Activated CD8-positive, alpha-beta T cell treated with anti-CD3 and anti-CD28 coated beads, Interleukin-2, amount 10 ng/mL, durations not matched to agents 7 days and 5 days (primary cell): ENCODE measurements at places on chromosomes 4 and X. TPM values are rescaled to one million over a fixed set of nuclear protein-coding genes. Genes with fewer than 3 reads are reported as not detected.

DNA sequence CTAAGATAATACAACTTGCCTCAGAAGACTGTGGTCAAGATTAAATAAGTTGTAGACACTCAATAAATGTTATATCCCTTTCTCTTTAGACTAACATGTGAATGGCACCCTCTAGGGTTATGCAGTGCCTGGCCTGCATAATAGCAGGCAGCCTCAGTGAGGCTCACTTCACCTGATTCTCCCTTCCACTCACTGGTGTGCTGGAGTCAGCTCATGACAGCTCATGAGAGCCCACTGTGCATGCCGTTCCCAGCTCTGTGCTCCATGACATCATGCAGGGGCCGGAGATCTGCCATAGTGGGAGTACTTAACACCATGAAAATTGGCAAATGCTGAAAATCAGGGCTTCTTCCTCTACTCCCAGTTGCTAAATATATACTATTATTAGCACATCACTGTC lies 64.5 kb downstream of the TEC start:
- no peak for DNase-seq
- peaks cover 5% of the 10 kb centered on the region for H3K4me1 ChIP-seq
- peaks cover 2% of the 10 kb centered on the region for H3K36me3 ChIP-seq
- H3K4me3 ChIP-seq: no peak overlapping the region
- H3K27ac ChIP-seq: no peak overlapping the region
- H3K27me3 ChIP-seq: no peaks in the 10 kb centered on the region

- H3K27ac ChIP-seq: no peak overlapping the region
- H3K4me3 ChIP-seq: no peak overlapping the region
- DNase-seq: no peak
- no peaks in the 10 kb centered on the region for H3K4me1 ChIP-seq
- H3K27me3 ChIP-seq: no peaks in the 10 kb centered on the region
Observed at GRCh38 chrX:37701588-37701987, 16.0 kb downstream of the XK start.

DNA sequence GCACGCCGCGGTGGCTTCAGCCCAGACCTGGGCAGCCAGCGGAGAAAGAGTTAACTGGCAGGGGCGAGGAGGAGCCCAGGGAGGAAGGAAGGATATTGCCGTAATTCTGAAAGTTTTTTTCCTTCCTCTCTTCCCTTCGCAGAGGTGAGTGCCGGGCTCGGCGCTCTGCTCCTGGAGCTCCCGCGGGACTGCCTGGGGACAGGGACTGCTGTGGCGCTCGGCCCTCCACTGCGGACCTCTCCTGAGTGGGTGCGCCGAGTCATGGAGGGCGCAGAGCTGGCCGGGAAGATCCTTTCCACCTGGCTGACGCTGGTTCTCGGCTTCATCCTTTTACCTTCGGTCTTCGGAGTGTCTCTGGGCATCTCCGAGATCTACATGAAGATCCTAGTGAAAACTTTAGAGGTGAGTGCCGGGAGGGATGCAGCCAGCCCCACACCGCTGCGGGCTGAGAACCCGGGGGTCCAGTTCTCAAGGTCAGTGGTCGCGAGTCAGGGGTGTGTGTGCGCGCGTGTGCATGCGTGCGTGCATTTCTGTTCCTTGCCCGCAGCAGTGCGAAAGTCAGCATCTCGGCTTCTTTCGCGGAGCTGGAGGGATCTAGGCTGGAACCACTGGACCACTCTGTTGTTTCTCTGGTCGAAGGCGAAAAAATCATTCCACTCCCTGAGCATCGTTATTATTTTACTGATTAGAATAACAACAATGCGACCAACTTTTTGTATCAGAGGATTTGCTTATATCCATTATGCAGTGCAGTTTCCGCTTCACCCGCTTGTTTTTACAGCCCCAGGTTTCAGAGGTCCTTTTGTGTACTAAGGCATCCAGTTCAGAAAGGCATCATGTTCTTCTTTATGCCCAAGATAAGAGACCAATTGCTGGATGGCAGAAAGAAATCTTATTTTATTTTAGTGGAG lies 709 bp downstream of the GPAT3 start:
- H3K27me3 ChIP-seq: peaks cover 46% of the 10 kb centered on the region
- H3K4me1 ChIP-seq: peaks cover 19% of the 10 kb centered on the region
- peak overlapping the region; percentile 6 for H3K27ac ChIP-seq
- H3K4me3 ChIP-seq: peak overlapping the region; percentile 83
- no peak for DNase-seq

- H3K27ac ChIP-seq: peak overlapping the region; percentile 80
- H3K36me3 ChIP-seq: peaks cover 4% of the 10 kb centered on the region
- peak overlapping the region; percentile 82 for H3K4me3 ChIP-seq
Observed at GRCh38 chr4:174523025-174523693, 871 bp upstream of the HPGD start.

DNA sequence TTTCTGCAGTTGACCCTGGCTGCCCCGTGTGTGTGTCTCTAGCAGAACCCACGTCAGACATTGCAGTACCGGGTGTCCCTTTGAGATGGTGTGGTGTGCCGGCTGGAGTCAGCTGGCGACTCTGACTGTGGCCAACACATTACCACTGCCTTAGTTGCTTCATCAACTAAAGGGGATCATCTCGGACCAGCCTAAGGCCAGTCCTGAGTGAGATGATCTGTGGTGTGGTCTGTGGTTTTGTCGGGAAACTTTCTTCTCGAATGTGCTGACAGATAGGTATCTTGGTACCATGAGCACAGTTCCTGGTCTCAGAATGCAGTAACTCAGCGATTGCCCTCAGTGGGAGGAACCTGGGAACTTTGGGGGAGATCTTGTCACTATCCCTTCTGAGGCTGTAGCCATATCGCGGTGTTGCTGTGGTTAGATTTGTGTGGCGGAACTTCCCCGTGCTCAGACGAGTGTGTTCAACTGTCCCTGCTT lies 15.8 kb downstream of the TBC1D14 start:
- peaks cover 55% of the 10 kb centered on the region for H3K36me3 ChIP-seq
- no peak for DNase-seq
- H3K27me3 ChIP-seq: no peaks in the 10 kb centered on the region
- H3K4me3 ChIP-seq: peak overlapping the region; percentile 44

- H3K36me3 ChIP-seq: no peaks in the 10 kb centered on the region
- no peak for DNase-seq
- H3K27me3 ChIP-seq: no peaks in the 10 kb centered on the region
Observed at GRCh38 chr4:127015667-127016117, 617.1 kb upstream of the INTU start.

DNA sequence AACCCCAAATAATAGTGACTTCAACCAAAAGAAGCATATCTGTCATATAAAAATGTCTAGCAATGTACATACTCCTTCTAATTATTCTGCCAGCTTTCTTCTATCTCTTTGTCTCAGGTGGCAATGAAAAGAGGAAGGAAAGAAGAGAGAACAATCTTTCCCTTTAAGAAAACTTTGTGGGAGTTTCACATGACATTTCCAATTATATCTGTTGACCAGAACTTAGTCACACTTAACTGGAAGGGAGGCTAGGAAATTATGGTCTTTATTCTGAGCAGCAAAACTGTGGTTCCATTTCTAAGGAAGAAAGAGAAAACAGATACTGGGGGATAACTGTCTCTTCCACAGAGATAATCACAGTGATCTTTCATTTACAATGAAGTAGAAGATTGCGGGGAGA lies 12.9 kb upstream of the MAOA start:
- H3K4me3 ChIP-seq: no peak overlapping the region
- no peaks in the 10 kb centered on the region for H3K36me3 ChIP-seq
- no peak for DNase-seq
- no peak overlapping the region for H3K27ac ChIP-seq
- H3K4me1 ChIP-seq: no peaks in the 10 kb centered on the region
- H3K27me3 ChIP-seq: no peaks in the 10 kb centered on the region

GRCh38 chrX:10617186-10617998 lies 3.0 kb downstream of the MID1 start:
- H3K36me3 ChIP-seq: no peaks in the 10 kb centered on the region

GRCh38 chr4:48739560-48740019 lies 40.5 kb downstream of the FRYL start:
- H3K36me3 ChIP-seq: peaks cover 31% of the 10 kb centered on the region
- no peak overlapping the region for H3K27ac ChIP-seq
- H3K27me3 ChIP-seq: no peaks in the 10 kb centered on the region
- no peak for DNase-seq
- peaks cover 55% of the 10 kb centered on the region for H3K4me1 ChIP-seq
- no peak overlapping the region for H3K4me3 ChIP-seq

- H3K4me3 ChIP-seq: no peak overlapping the region
- H3K36me3 ChIP-seq: peaks cover 52% of the 10 kb centered on the region
- H3K27ac ChIP-seq: no peak overlapping the region
- no peaks in the 10 kb centered on the region for H3K27me3 ChIP-seq
Observed at GRCh38 chr4:105461621-105462382, 12.1 kb downstream of the PPA2 start.

GRCh38 chr4:1009542-1010394 lies 1.7 kb upstream of the FGFRL1 start:
- H3K4me3 ChIP-seq: peak overlapping the region; percentile 74
- DNase-seq: peak; percentile 79
- no peaks in the 10 kb centered on the region for H3K36me3 ChIP-seq
- H3K4me1 ChIP-seq: peaks cover 21% of the 10 kb centered on the region
- H3K27me3 ChIP-seq: peaks cover 30% of the 10 kb centered on the region

- peaks cover 3% of the 10 kb centered on the region for H3K27me3 ChIP-seq
- no peak overlapping the region for H3K27ac ChIP-seq
- H3K36me3 ChIP-seq: no peaks in the 10 kb centered on the region
- no peak for DNase-seq
Observed at GRCh38 chrX:36986231-36986630, 21.9 kb upstream of the FAM47C start.

- H3K27me3 ChIP-seq: no peaks in the 10 kb centered on the region
- DNase-seq: no peak
- H3K36me3 ChIP-seq: peaks cover 71% of the 10 kb centered on the region
- no peak overlapping the region for H3K4me3 ChIP-seq
Observed at GRCh38 chr4:17589355-17589754, 12.4 kb downstream of the LAP3 start.

GRCh38 chr4:84451546-84451945 lies 47.5 kb downstream of the NKX6-1 start:
- H3K27ac ChIP-seq: no peak overlapping the region
- H3K4me1 ChIP-seq: no peaks in the 10 kb centered on the region
- H3K27me3 ChIP-seq: peaks cover 2% of the 10 kb centered on the region
- no peak overlapping the region for H3K4me3 ChIP-seq

DNA sequence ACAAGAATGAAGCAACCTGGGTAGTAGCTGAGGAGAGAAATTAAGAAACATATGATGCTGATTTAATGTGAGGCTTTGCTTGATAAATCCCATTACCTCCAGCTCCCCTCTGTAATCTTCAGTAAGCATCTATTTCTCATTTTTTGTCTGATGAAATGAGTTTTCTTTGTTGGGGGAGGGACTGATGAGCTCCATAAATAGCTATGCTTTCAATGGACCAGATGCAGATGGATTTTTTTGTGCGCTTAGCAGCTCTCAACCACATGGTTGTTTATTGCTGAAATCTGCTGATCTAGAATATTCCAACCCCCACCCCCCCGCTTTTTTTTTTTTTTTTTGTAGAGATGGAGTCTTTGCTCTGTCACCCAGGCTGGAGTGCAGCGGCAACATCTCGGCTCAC lies 1082.0 kb downstream of the RAPGEF2 start:
- no peak overlapping the region for H3K27ac ChIP-seq
- H3K27me3 ChIP-seq: no peaks in the 10 kb centered on the region
- H3K36me3 ChIP-seq: no peaks in the 10 kb centered on the region

The ANXA3 gene
- total RNA-seq: 2.9 TPM

The SYNPO2 gene
- 0.60 TPM for total RNA-seq

The UGT2A1 gene
- not detected for total RNA-seq

The CLCN5 gene
- total RNA-seq: 4.0 TPM

The TMPRSS11B gene
- total RNA-seq: not detected
